ENCODE measurements at places on chromosomes 1 and 21.

GRCh38 chr1:210292231-210292871 is 36.4 kb upstream of the HHAT start:
- peak; percentile 71 for DNase-seq

GRCh38 chr1:54204199-54204598 is 4.2 kb downstream of the MRPL37 start:
- no peak for DNase-seq

DNA sequence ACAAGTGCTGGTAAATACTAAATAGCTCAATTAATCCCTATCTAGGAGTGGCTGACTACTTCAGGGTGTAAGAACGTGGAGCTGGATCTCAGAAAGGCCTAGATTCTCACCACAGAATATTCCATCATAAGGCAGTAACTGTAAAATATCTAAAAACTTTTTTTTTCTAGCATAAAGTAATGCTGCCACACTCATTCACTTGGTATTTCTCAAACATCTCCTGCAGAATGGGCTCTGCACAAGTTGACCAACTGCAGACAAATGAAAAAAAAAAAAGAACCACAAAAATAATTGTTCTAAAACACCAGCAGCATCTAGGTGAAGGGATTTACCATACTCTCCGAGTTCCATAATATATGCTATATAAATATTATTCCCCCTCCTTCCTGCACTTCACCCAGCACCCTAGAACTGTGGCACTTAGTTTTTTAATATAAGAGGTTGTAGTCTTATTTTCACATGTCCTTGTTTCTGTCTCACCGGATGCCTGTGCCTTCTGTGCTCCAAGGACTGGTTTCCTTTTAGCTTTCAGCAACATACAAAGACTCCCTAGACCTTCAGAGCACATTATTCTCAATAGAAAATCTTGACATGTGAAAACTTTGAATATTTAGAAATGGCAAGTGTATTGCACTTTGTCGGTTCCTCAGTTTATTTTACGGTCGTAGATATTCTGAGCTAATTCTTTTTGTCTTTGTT is 8.9 kb downstream of the VSIG8 start:
- no peak for DNase-seq

GRCh38 chr1:214446772-214447556 is 104.4 kb downstream of the PTPN14 start:
- DNase-seq: no peak

GRCh38 chr1:112605633-112606327 is 13.2 kb downstream of the ST7L start:
- no peak for DNase-seq

DNA sequence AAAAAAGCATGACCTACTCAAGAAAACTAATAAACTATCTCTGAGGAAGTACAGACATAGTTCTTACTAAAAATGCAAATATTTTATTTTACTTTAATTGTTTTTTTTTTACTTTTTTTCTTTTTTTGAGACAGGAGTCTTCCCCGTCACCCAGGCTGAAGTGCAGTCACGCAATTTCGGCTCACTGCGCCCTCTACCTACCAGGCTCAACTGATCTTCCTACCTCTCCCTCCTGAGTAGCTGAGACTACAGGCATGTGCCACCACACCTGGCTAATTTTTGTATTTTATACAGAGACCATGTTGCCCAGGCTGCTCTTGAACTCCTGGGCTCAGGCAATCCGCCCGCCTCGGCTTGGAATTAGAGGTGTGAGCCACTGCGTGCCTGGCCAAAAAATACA is 1263.1 kb downstream of the KCNT2 start:
- no peak for DNase-seq

DNA sequence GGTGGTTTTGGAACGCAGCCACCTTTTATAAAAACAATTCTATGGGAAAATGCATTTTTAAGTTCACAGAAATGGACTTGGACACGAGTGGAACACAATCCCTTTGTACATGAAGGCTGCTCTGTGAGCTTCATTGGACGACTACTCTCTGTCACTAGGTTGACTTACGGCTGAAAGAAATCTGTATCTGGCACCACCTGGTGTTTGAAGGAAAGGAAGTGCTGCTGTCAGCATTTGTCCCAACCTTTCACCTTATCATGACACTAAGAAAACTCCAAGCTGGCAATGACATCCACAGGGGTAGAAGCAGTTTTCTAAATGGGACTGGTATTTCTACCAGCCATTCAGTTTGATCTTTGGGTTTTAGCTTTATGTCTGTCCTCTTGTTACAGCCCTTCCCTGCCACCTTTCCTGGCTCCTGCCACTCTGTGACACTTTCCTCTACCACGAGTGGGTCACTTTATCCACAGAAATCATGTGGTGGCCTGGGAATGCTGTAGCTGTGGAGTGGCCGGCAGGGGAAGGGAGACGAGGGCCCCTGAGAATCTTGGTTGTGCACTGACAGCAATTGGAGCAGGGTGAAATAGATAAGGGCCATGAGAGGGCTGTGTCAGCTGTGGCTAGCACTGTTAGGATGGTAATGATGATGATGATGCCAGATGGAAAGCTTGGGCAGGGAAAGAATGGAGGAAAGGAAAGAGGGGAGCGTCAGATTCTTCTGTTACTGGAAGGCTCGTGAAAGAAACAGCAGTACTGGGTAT is 85.2 kb downstream of the TBX19 start:
- DNase-seq: no peak

DNA sequence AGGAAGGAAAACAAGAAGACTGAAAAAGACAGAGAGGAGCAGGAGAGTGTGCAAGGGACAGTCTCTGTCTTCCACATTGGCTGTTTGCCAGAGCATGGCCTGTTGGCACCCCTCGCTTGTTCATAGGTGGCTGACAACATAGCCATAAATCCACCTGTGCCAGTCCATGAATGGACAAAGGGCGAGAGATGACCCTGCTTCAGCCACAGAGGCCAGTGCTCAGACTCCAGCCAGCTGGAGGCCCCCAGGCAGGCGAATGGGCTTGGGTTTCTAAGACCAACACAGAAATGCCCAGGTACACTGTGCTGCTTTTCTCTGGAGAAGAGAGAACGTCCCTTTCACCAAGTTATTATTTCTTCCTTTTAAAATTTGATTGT is 60.6 kb downstream of the RIPK4 start:
- no peak for DNase-seq

DNA sequence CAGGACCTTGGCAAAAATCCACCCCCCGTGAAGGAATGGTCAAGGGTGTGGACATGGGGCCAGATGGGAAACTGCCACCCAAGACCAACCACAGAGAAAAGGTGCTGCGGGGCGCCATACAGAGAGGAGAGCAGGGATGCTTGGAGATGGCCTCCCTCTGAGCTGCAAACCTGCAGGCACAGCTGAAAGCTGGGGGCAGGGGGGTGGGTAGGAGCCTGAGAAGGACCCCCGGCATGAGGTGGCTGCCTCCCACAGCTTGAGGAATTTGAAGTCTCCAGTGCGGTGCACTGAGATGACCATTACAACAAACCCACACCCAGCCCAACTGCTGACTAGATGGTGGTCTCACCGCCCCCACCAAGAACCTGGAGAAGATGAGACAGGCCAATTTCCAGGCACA is 84.8 kb downstream of the WDR4 start:
- DNase-seq: no peak

GRCh38 chr1:93960641-93961147 is 51.5 kb upstream of the GCLM start:
- no peak for DNase-seq

GRCh38 chr1:42784547-42784945 is 245 bp upstream of the TMEM269 start:
- DNase-seq: no peak

DNA sequence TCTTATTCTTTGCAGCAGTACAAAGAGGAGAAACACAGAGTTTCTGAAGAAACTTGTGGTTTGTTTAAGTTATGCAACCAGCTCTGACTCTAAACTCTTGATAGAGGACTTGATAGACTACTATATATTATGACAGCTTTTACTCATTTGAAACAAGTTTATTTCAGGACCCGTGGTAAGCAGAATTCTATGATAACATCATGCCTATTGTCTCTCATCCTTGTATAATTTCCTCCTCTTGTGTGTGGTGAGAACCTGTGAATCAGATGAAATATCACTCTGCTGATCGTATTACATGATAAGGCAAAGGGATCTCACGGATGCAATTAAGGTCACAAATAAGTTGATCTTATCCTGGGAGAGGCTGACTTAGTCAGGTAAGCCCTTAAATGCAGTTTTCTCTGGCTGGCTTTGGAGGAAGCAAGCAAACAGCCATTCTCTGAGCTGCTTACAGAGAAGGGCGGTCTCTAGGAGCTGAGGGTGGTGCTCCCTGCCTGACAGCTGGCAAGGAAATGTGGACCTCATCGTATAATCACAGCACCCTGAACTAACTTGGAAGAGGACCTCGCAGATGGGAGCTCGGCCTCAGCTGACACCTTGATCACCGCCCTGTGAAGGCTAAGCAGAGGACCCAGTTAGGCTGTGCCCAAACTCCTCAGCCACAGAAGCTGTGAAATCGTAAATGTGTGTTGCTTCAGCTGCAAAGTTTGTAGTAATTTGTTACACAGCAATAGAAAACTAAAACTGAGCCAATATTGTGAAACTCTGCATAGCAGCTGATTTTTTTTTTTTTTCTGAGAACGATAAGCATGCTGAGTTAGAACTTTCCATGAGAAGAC is 151.1 kb upstream of the DPT start:
- peak; percentile 1 for DNase-seq

DNA sequence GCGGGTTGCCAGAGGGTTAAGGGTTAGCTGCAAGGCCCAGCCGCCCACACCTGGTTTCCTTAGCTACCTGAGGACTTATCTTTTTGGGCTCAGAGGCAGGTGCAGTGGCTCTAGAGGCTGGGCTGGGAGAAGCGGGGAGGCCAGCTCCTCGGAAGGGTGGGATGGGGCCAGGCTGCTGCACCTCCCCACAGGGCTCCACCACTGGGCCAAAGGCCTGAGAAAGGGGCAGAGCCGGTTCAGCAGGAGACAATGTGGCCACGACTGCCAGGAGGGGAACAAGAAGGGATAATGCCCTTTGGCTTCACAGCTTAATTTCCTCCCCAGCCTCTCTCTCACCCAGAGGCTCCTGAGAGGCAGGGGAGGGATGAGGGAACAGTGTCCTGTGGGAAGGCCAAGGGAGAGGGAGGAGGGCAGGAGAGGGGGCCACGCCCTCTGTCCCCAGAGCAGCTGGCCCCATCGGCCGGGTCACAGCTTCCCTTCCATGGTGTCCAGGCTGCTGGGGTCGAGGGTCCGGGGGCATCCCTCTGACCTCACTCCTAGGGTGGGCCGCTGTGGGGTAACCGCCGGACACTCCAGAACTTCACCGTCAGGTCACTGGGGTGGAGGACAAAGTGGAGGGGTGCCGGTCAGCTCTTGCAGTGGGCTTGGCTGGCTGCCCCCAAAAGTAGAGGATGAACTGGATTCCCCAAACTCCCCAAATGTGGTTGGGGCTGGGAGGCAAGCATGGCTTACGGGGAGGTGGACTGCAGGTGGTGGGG is 50.4 kb downstream of the KIF21B start:
- no peak for DNase-seq

DNA sequence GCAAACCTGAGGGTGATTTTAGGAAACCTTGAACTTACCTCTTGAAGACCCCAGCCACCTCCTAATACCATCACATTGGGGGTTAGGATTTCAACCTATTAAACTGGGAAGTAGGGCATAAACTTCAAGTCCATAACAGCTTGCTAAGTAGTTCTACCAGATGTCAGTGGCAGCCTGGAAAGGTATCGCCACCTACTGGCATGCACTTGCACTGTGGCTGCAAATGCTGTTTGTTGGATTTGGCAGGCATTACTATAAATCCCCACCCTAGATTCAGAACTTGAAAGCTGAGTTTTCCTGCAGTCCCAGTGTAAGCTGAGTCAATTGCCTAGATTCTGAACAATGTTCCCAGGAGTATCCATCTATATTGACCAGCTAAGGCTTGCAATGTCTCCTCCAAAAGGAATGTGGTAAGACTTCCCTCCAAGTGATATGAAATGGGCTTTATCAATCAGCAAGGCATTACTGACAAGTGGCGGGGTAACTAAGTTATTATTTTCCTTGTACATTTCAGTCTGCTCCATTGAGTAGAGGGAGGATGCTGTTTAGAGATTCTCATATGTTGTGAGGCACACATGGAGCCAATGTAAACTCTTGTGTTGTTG is 474.5 kb downstream of the PTPRC start:
- no peak for DNase-seq

DNA sequence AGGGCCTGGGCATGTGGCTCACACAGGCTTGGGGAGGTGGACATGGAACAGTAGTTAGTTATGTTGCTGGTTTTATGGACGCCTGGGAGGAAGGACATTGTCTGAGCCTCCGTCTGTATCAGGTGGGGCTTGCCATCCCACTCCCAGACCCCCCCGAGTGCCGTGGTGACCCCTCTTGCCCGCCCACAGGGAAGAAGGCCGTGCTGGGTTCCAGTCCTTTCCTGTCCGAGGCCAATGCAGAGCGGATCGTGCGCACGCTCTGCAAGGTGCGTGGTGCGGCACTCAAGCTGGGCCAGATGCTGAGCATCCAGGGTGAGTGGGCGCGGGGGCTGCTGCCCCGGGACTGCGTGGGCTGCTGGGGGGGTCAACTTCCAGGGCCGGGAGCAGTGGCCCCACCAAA is 41.7 kb downstream of the COQ8A start:
- DNase-seq: no peak

- no peak for DNase-seq
These were observed 107.7 kb downstream of the KIAA0319L start for GRCh38 chr1:35449334-35450008.

GRCh38 chr1:66532798-66533783 is 862 bp upstream of the SGIP1 start:
- DNase-seq: peak; percentile 21

DNA sequence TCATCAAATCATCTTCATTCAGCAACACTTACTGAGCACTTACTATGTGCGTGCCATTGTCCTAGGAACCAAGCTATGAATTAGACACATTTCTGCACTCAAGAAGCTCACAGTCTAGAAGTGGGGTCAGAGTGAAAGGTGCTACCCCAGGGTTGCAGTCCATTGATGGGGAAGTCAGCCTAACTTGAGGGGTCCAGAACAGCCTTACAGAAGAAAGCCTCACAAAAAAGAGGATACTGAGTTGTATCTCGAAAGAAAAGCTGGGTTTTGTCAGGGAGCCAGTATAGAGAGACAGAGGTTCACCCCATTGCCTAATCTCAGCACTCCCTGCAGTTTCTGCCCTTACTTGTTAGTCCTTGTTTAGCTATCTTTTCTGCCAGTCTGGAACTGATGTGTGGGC is 153.1 kb upstream of the JUN start:
- no peak for DNase-seq

GRCh38 chr1:240189386-240189989 is 97.8 kb downstream of the FMN2 start:
- DNase-seq: peak; percentile 57

DNA sequence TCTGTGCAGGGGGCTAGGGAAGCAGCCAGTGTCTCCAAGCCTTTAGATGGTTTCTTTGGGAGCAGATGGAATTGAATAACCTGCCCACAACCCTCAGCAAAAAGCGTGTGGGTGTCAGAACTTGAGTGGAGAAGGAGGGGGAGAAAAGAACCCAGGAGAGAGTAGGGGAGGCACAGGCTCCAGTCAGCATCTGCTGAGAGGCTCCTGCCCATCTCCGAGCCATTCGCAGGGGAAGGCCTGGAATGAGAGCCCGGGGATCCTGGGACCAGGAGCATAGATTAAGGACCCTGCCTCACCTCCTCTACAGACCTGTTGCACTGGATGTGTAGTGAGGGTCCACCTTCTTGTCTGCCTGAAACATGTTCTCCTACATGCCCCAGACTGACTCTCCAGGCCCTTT is 16.3 kb downstream of the TMEM81 start:
- no peak for DNase-seq
